ENCODE measurements at places on chromosomes 3 and 15. TPM values are rescaled to one million over a fixed set of nuclear protein-coding genes. Genes with fewer than 3 reads are reported as not detected.

CALML4 gene
- total RNA-seq: 2.9 TPM

RNF123 gene
- 22.8 TPM for total RNA-seq

WNT7A gene
- total RNA-seq: 24.1 TPM

SKIC8 gene
- 83.6 TPM for total RNA-seq

KY gene
- not detected for total RNA-seq

HES1 gene
- total RNA-seq: 45.3 TPM

SCAANT1 gene
- total RNA-seq: not detected

AMT gene
- total RNA-seq: 1.9 TPM

TTC23 gene
- total RNA-seq: 16.5 TPM

GHSR gene
- not detected for total RNA-seq

SNUPN gene
- total RNA-seq: 21.7 TPM

CCR8 gene
- not detected for total RNA-seq

SMCO1 gene
- not detected for total RNA-seq

KIF23 gene
- 19.3 TPM for total RNA-seq

ZIC1 gene
- total RNA-seq: 1.2 TPM

DISP2 gene
- total RNA-seq: 0.94 TPM

LXN gene
- total RNA-seq: 8.3 TPM

GRK7 gene
- not detected for total RNA-seq

CFAP100 gene
- total RNA-seq: not detected

ITIH3 gene
- not detected for total RNA-seq

NR2E3 gene
- not detected for total RNA-seq

IL12A gene
- 0.42 TPM for total RNA-seq

IL20RB gene
- 175 TPM for total RNA-seq

RFT1 gene
- total RNA-seq: 19.4 TPM

GAP43 gene
- not detected for total RNA-seq

AMOTL2 gene
- 55.9 TPM for total RNA-seq

DZIP3 gene
- total RNA-seq: 3.9 TPM

PEX5L gene
- total RNA-seq: 0.15 TPM

FGF7 gene
- not detected for total RNA-seq

A4GNT gene
- not detected for total RNA-seq

XYLB gene
- total RNA-seq: 2.5 TPM

CACNA2D2 gene
- not detected for total RNA-seq

ROPN1 gene
- not detected for total RNA-seq

CEP19 gene
- total RNA-seq: 2.7 TPM

KCNMB3 gene
- total RNA-seq: 0.16 TPM

NEDD4 gene
- total RNA-seq: 17.8 TPM

CAND2 gene
- 1.0 TPM for total RNA-seq

FANCD2OS gene
- not detected for total RNA-seq

Measured in hair follicular keratinocyte (primary cell).